ENCODE measurements at places on chromosomes 2 and 18. TPM values are rescaled to one million over a fixed set of nuclear protein-coding genes. Genes with fewer than 3 reads are reported as not detected.

Gene CMPK2
- 4.5 TPM for total RNA-seq

DNA sequence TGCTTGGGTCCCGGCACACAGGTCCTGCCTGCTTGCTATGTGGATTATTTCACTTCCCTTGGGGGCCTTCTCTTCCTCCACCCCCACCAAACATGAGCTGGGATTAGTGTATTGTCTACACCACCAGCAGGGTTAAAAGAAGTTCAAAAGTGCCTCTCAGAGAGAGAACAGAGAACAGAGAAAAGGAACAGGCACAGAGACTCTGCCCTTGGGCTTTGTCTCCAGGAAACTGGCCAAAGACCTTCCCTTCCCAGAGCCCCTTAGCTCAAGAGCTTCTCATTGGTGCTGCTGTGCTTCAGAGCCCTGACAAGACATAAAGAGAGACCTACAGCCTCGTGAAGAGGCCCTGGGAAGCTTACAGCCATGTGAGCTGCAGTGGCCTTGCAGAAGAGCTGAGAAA is 7.1 kb upstream of the FIGLA start:
- no peaks in the 10 kb centered on the region for H3K36me3 ChIP-seq
- H3K27ac ChIP-seq: no peak overlapping the region
- no peak for DNase-seq
- H3K27me3 ChIP-seq: peaks cover 93% of the 10 kb centered on the region
- H3K4me3 ChIP-seq: no peak overlapping the region

- H3K27ac ChIP-seq: no peak overlapping the region
- no peaks in the 10 kb centered on the region for H3K27me3 ChIP-seq
- no peak overlapping the region for H3K4me3 ChIP-seq
- no peaks in the 10 kb centered on the region for H3K36me3 ChIP-seq
- peaks cover 20% of the 10 kb centered on the region for H3K4me1 ChIP-seq
Observed at GRCh38 chr2:214902286-214902685, 92.8 kb upstream of the BARD1 start.

DNA sequence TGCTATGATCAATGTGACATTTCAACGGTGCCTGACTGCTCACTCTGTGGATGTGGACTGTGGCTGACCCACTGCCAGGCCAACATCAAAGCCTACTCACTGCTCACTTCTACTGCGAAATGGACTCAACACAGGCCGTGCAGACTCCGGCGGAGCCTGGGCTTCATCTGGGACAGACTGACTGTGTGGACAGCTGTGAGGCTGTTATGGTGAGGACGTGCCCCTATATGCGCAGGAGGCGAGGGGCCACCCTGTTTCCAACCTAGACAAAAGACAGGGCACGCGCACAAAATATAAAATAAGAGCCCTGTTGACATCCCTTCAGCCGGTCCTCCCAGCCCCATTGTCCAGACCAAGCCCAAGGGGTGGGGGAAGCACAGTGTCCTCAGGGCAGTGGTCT is 514.4 kb upstream of the RAB6C start:
- no peak overlapping the region for H3K4me3 ChIP-seq
- no peaks in the 10 kb centered on the region for H3K36me3 ChIP-seq
- DNase-seq: no peak
- H3K4me1 ChIP-seq: no peaks in the 10 kb centered on the region

- no peak overlapping the region for H3K27ac ChIP-seq
- peaks cover 11% of the 10 kb centered on the region for H3K4me1 ChIP-seq
- DNase-seq: no peak
Observed at GRCh38 chr2:109102588-109103233, 26.3 kb upstream of the SH3RF3 start.

Data from mesothelial cell of epicardium (in vitro differentiated cells).